ENCODE measurements at places on chromosomes 3 and 15.
A peak's percentile ranks its signal among the peaks of the same experiment; 100 is the strongest.

GRCh38 chr3:142888481-142889211 lies at the start of gene PCOLCE2:
PCOLCE2 (minus strand) TSS chr3:142889083; CDS start chr3:142888896, 187 bp downstream.
- peak; percentile 9 for DNase-seq

DNA sequence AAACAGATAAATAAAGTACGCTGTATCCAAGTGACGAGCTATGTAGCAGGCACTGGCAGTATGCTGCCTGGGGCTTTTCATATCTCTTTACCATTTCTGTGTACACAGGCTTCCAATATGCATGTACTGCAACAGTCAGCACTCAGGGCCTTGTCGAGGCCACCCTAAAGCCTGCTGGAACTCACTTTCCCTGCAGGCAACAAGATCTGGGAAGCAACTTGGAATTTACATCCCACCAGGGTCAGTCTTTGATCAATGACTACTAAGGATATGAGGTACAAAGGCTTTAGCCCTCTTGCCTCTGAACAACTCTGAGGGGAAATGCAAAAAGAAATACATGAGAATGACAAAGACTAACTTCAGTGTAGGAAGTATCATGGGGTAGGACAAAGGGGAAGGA lies 101.8 kb upstream of the ARL6 start:
- DNase-seq: no peak

- no peak for DNase-seq
These were observed 79.1 kb downstream of the SLC25A26 start for GRCh38 chr3:66299891-66300290.

- DNase-seq: no peak
These were observed 118.4 kb upstream of the TPRG1 start for GRCh38 chr3:189053322-189053721.

- no peak for DNase-seq
These were observed 282.6 kb downstream of the KLF13 start for GRCh38 chr15:31609258-31609681.

DNA sequence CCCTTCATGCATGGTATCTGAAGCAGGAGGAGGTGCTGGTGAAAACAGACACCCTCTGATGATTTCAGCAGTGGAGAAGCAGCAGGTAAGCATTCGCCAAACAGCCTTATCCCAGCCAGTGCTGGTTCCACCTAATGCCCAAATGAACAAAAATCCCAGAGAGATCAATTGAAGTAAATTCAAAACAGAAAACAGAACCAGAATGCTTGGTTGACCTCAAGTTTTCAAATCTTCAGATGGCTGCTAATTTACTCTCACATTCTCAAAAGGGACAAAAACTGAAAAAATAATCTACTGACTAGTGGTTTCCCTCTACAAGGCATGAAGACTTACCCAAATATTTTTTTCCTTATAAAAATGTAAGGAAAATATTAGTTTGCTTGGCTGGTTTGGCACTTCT lies 87.0 kb upstream of the MYO5C start:
- no peak for DNase-seq

GRCh38 chr3:25679166-25679565 lies 14.5 kb upstream of the TOP2B start:
- DNase-seq: no peak

DNA sequence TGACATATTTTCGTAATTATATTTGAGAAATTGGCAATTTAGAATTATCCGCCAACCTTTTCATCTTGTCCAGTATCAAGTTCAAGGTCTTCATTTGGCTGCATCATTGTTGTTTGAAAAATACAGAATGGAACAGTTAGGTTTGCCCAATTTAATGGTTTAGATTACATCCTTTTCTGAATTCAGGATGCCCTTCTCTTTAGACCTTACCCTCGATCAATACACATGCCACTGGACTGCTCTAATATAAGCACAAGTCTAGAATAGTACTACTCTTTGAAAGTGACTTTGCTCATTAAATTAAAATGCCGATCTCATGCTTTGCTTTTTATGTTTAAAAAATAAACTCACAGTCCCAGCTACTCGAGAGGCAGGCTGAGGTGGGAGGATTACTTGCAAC lies 44.5 kb downstream of the PXK start:
- DNase-seq: no peak
